Activated CD4-positive, alpha-beta memory T cell treated with anti-CD3 and anti-CD28 coated beads, Interleukin-2, amount 10 ng/mL, durations not matched to agents 7 days and 5 days (primary cell): ENCODE measurements at places on chromosomes 4 and X. TPM values are rescaled to one million over a fixed set of nuclear protein-coding genes. Genes with fewer than 3 reads are reported as not detected.

Gene STPG2
- not detected for total RNA-seq

DNA sequence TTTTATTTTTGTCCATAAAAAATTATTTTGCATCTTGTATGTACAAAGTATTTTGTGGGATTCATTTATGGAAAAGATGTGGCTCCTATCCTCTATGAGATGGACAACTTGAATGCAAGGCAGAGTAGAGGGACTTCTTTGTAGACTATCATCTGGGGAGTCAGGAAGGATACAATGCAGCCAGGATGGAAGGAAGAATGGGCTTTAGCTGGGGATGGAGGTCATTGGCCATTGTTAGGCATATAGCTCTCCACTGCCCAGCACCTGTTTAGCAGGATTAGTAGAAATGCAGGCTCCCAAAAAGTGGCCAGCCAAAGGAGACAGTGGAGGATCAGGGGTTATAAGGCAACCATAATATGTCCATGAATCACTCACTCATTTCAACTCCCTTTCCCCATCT, 5.1 kb upstream of the TLL1 start:
- no peak for DNase-seq

- no peak for DNase-seq
Measured at GRCh38 chrX:10615931-10616774, 4.2 kb downstream of the MID1 start.

DNA sequence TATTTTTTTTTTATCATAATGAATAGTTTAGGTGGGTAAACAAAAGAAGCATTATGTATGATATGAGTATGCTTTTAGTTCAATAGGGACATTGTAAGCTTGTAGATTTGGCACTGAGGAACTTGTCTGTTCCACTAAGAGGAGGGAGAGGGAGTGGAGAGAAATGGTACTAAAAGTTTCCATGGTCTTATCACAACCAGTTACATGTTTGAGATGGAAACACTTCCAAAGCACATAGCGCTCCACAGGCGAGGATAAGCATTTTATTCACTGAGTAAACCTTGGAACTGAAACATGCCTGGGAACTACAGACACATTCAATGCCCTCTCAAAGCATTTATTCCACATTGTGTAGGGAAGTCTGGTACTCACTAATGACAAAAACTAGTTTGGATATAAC, 15.5 kb downstream of the MYOZ2 start:
- DNase-seq, result no peak

DNA sequence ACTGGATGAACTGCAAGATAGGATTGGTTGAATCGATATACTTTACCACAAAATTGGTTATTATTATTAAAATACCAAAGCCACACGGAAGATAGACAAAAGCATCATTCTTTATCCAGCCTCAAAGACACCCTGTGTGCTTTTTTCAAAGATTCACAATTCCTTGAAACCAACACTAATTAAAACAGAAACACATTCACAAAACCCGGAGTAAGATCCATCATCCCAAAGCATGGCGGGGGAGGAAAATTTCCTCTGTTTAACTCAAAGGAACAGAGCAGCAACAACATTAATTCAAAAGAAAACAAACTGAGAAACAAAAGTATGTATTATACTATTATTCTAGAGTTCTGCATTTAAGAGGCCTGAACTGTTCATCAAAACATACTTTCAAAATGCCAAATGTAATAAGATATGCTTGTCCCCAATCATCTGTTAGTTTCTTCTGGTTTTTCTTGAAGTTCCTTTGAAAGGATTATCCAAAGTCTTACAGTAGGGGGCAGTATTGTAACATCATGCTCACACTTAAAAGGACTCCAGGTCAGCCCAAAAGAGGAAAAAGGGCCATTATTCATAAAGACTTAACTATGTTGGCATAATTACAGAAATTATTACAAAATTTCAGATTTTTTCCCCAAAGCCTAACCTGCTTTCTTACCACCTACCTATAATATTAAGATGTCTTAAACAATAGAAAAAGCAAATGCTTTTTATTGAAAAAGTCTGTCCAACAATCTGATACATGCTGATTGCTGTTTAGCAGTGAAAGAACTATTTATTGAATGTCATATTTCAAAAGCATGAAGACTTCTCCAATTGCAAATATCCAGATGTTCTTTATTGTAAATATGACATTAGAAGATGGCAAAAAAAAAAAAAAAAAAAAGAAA, 168.7 kb downstream of the SCFD2 start:
- no peak for DNase-seq
